Thymus (tissue), 14 donors: ENCODE measurements at places on chromosomes 3 and 15. TPM values are rescaled to one million over a fixed set of nuclear protein-coding genes. Genes with fewer than 3 reads are reported as not detected.
A peak's percentile ranks its signal among the peaks of the same experiment; 100 is the strongest.

GRCh38 chr3:62929771-62930170 is 54.6 kb upstream of the CADPS start:
- no peak overlapping the region for H3K4me3 ChIP-seq
- H3K27me3 ChIP-seq: no peaks in the 10 kb centered on the region
- H3K27ac ChIP-seq: no peak overlapping the region
- H3K4me1 ChIP-seq: no peaks in the 10 kb centered on the region

GRCh38 chr3:59675495-59675894 is 625.7 kb upstream of the CFAP20DC start:
- H3K27ac ChIP-seq: no peak overlapping the region
- no peak for DNase-seq
- H3K4me3 ChIP-seq: no peak overlapping the region
- no peaks in the 10 kb centered on the region for H3K36me3 ChIP-seq

GRCh38 chr3:164806188-164806587 is 272.1 kb downstream of the SI start:
- no peaks in the 10 kb centered on the region for H3K27me3 ChIP-seq
- no peaks in the 10 kb centered on the region for H3K36me3 ChIP-seq
- no peaks in the 10 kb centered on the region for H3K4me1 ChIP-seq
- no peak overlapping the region for H3K27ac ChIP-seq

- DNase-seq: no peak
- no peaks in the 10 kb centered on the region for H3K4me1 ChIP-seq
- no peaks in the 10 kb centered on the region for H3K27me3 ChIP-seq
These were observed 69.0 kb upstream of the SAMMSON start for GRCh38 chr3:69930564-69930963.

DNA sequence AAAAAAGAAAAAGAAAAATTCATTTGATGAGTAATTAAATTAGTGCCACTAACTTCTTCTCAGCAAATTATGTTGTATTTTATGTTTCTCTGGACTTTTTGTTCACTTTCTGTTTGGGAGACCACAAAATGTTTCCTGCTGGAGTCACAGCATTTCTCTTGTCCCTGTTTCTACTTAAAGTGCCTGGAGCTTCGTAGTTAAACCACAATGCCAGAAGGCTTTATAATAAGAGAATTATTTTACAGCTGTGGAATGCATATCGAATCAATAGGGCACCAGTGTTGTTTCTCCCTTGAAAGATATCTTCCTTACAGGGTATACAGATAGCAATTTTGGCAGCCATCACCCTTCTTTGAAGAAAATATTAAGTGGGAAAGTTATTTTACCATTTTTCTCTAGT is 3.2 kb downstream of the DTWD1 start:
- no peak overlapping the region for H3K4me3 ChIP-seq
- peak; percentile 32 for DNase-seq
- H3K27me3 ChIP-seq: no peaks in the 10 kb centered on the region
- H3K4me1 ChIP-seq: peaks cover 6% of the 10 kb centered on the region
- H3K36me3 ChIP-seq: peaks cover 5% of the 10 kb centered on the region

GRCh38 chr15:81400640-81401236 is 26.7 kb upstream of the TMC3 start:
- H3K4me3 ChIP-seq: no peak overlapping the region
- H3K27ac ChIP-seq: no peak overlapping the region
- no peaks in the 10 kb centered on the region for H3K4me1 ChIP-seq
- peak; percentile 48 for DNase-seq
- H3K27me3 ChIP-seq: no peaks in the 10 kb centered on the region

- peaks cover 25% of the 10 kb centered on the region for H3K4me1 ChIP-seq
- no peaks in the 10 kb centered on the region for H3K27me3 ChIP-seq
- no peak overlapping the region for H3K4me3 ChIP-seq
- no peaks in the 10 kb centered on the region for H3K36me3 ChIP-seq
These were observed 13.3 kb downstream of the SEMA3F start for GRCh38 chr3:50168388-50168787.

- H3K27me3 ChIP-seq: no peaks in the 10 kb centered on the region
- H3K4me1 ChIP-seq: no peaks in the 10 kb centered on the region
- peaks cover 71% of the 10 kb centered on the region for H3K36me3 ChIP-seq
- DNase-seq: no peak
These were observed 69.9 kb downstream of the RGMA start for GRCh38 chr15:93019090-93019489.

- H3K4me1 ChIP-seq: no peaks in the 10 kb centered on the region
- no peaks in the 10 kb centered on the region for H3K36me3 ChIP-seq
- peak; percentile 4 for DNase-seq
- no peak overlapping the region for H3K4me3 ChIP-seq
- no peak overlapping the region for H3K27ac ChIP-seq
- H3K27me3 ChIP-seq: no peaks in the 10 kb centered on the region
These were observed 794.8 kb downstream of the MCTP2 start for GRCh38 chr15:95025924-95026728.

DNA sequence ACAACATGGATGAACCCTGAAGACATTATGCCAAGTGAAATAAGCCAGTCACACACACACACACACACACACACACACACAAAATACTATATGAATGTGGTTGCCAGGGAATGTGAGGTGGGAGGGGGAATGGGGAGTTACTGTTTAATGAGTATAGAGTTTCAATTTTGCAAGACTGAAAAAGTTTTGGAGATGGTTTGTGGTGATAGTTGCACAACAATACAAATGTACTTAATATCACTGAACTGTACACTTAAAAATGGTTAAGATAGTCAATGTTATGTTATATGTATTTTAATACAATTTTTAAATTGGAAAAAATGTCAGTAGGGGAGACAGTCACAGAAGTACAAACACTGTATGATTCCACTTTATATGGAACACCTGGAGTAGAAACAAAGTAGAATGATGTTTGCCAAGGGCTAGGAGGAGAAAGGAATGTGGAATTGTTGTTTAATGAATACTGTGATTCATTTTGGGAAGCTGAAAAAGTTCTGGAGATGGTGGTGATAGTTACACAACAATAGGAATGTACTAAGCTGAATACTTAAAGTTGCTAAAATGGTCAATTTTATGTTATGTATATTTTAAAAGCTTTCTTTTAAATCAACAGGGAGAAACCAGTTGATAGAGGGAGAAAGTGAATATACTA is 76.6 kb downstream of the RPL39L start:
- no peaks in the 10 kb centered on the region for H3K27me3 ChIP-seq
- H3K27ac ChIP-seq: no peak overlapping the region
- no peak for DNase-seq
- H3K36me3 ChIP-seq: peaks cover 10% of the 10 kb centered on the region

Gene HES1
- 19.7 TPM for total RNA-seq

Gene TGM5
- total RNA-seq: 0.19 TPM

Gene MINAR1
- 0.38 TPM for total RNA-seq
